Activated T-helper 1 cell treated with anti-CD3 and anti-CD28 coated beads, Interleukin-12 subunit alpha, Interleukin-12 subunit beta, Interleukin-2, Interleukin-4 antibody, amounts not matched to agents 30 ng/mL and 10 ng/mL and 1 ng/mL, durations not matched to agents 14 hours and 24 hours and 36 hours (primary cell): ENCODE measurements at places on chromosomes 5 and 9.

GRCh38 chr9:78026416-78026815, 5.2 kb downstream of the GNAQ start:
- DNase-seq = no peak

GRCh38 chr5:141039061-141039460, 12.1 kb upstream of the PCDHB1 start:
- DNase-seq = no peak

DNA sequence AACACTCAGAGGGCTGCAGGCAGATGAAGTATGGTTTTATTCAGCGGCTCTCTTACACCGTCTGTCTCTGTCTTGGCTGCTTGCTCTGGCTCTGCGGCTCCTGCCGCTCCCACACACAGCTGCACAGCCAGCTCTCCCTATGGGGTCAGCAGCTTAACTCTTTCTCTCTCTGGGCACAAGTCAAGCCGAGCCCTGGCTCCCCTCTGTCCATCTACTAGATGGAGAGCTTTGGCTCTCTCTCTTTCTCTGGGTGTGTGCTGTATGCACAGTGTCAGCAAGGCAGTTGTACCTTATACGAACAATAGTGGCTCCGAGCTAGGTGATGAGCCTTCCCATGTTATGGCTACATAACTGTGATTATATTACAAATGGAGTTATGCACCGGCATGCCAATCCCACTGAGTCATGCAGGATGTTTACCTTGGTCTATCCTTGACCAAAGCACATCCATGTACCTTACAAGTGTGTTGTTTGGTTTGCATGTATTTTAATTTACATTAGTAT, 19.3 kb upstream of the PPP2CA start:
- DNase-seq = no peak

- DNase-seq = no peak
These were observed 150.2 kb downstream of the KIAA0825 start for GRCh38 chr5:94467954-94468930.

- no peak for DNase-seq
These were observed 148.5 kb upstream of the MRPS30 start for GRCh38 chr5:44660251-44660650.

DNA sequence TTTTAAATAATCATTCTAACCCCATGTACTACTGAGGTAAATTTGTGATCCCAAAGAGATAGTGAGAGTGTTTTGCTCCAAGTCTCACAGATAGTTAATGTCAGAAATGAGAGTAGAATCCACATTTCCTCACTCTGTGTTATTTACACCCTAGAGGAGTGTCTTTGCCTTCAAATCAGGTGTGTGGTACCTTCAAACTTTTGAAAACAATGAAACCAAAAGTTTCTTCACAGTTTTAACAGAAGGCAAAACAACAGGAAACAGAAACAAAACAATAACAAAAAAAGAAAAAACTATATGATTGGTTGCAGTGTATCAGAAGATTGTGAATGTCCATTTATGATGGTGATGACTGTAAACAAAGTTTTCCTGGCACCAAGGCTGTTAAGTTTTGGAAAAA, 85.9 kb downstream of the ERBIN start:
- no peak for DNase-seq

DNA sequence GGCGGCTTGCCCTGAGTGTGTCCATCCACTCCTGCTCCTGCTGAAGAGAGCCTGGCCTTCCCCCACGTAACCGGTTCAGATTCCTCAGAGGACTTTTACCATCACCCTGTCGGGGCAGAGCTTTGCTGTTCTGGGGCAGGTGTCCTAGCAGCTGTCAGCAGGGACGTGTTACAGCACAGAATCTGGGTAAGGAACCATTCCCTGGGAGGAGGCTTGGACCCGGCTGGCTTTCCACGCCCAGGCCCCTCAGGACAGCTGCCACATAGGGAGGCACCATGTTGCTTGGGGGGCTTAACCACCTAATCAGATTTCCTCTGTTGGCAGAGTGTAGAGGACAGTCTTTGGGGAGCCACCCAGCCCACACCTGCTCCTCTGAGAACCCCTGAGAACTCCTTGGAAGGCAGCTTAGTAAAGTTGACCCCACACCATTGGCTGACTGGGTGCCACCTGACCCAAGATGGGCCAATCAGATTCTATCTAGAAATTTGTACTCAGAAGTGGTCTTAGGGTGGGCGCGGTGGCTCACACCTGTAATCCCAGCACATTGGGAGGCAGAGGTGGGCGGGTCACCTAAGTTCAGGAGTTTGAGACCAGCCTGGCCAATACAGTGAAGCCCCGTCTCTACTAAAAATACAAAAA, 23.3 kb upstream of the EEIG1 start:
- DNase-seq = no peak

DNA sequence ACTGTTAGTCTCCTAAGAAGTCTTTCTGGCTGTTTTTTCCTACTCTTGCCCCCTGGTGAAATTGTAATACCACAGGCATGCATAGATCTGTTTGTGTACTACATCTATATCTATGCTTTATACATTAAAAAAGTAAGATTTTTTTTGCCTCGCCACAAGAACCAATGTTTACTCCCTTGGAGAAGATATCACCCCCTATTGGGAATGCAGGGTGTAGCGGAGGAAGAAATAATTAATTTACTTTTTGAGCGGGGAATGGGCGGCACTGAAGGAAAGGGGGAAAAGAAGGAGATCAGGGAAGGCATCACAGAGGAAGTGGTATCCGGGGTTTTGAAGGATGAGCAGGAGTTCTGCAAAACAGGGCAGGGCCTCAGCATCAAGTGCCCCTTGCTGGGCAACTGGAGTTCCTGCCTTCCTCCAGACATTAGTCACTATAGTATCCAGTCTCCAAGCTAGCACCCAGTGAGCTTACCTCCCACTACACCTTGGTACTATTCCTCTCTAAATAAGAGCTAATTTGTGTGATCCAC, 134.9 kb downstream of the GABBR2 start:
- no peak for DNase-seq

- DNase-seq = no peak
These were observed 17.2 kb downstream of the RIC1 start for GRCh38 chr9:5646116-5646515.

DNA sequence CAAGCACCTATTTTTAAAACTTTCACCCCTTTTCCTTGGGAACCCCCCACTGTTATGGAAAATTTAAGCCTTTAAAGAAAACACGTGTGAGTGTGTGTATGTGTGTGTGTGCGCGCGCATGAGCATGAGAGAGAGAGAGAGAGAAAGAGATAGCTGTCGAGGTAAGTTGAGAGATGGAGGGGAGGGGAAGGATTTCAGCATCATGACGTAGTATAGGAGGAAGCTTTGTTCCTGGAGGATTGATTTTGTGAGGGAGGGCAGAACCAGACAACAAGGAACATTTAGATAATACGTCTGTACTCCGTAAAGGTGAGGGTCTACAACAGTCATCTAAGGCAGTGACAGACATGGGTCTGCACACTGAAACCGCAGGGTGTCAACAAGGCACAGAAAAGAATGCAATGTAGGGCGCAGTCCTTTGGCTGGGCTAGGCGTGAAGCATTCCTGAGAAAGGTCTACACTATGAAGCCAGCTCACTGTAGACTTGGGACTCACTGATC, 227.7 kb downstream of the SMARCA2 start:
- no peak for DNase-seq

DNA sequence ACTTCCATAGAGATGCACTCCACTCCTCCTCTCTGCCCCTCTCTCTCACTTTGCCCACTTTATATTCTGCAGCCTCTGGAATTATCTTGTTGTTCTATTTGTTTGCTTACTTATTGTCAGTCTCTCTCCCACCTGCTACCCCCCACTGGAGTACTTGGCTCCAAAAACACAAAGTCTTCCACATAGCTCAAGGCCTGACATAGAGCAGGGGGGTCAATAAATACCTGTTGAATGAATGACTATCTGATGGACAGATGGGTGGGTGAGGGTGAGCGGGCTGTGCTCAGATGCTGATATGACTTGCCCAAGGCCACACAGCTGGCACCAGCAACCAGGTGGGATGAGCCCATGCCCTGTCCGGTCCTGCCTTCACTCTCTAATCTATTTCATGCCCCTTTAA, 13.4 kb upstream of the UNC5A start:
- DNase-seq = no peak

DNA sequence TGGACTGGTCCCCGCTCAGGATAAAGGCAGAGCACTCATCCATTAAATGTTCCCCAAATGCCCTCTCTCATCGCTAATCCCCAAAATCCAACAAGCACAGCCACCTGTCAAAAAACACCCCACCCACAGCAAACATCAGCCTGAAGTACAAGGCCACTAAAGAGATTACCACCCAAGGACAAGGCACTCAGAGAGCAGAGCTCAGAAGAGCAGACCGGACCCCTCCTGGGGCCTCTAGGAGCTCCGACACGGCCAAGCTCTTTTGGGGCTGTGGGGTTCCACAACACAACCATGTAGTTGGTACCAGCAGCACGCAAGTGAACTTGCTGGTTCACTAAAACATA, 9.8 kb downstream of the VDAC1 start:
- DNase-seq = no peak

DNA sequence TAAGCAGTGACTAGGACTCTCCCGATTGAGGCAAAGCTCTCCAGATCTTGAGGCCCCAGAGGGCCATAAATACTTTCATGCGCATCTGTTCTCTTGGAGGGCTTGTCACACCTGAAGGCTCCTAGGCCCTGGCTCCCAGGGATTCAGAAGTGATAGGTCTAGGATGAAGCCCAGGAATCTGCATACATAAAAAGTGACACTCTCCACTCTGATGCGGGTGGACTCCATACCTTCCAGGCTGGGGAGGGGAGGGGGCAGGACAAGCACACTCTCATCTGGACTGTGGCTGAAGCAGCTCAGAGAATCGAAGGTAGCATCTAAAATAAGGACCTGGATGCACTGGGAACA, 9.1 kb upstream of the CYSTM1 start:
- DNase-seq = no peak
